Urinary bladder (tissue), 4 donors: ENCODE measurements at places on chromosomes 1 and 21. TPM values are rescaled to one million over a fixed set of nuclear protein-coding genes. Genes with fewer than 3 reads are reported as not detected.

- DNase-seq: no peak
Measured at GRCh38 chr1:240109130-240109529, 17.4 kb downstream of the FMN2 start.

- DNase-seq: no peak
Measured at GRCh38 chr1:24564695-24565094, 8.8 kb downstream of the NCMAP start.

DNA sequence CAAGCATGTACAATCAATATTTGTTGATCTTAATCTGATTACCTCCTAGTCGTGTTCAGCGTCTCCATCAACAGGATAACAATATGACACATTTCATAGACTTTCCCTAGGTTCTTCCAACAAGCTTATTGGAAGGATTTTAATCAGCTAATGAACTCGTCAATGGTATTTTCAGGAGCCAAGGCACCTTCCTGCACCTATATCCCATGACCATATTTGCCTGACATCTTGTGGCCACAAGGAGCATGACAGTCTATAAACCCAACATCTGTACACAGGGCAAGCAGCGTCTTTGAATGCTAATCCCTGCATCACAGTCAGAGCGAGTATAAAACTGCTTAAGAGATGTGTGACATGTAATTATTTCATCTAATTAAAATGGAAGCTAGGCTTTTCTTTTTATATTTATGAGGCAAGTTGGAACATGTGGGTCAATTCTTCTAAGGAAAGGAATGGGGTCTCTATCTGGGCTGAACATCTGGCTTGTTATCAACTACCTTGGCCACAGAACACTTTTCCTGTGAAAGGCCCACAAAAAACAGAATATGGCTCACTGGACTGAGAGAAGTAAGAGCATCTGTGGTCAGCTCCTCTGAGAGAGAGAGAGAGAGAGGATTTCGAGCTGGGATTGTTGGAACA lies 388.8 kb downstream of the NTNG1 start:
- no peak for DNase-seq

Gene CFHR4
- total RNA-seq: not detected

Gene RNU1-4
- total RNA-seq: under 0.01 TPM
